ENCODE measurements at places on chromosomes 16 and 17.

DNA sequence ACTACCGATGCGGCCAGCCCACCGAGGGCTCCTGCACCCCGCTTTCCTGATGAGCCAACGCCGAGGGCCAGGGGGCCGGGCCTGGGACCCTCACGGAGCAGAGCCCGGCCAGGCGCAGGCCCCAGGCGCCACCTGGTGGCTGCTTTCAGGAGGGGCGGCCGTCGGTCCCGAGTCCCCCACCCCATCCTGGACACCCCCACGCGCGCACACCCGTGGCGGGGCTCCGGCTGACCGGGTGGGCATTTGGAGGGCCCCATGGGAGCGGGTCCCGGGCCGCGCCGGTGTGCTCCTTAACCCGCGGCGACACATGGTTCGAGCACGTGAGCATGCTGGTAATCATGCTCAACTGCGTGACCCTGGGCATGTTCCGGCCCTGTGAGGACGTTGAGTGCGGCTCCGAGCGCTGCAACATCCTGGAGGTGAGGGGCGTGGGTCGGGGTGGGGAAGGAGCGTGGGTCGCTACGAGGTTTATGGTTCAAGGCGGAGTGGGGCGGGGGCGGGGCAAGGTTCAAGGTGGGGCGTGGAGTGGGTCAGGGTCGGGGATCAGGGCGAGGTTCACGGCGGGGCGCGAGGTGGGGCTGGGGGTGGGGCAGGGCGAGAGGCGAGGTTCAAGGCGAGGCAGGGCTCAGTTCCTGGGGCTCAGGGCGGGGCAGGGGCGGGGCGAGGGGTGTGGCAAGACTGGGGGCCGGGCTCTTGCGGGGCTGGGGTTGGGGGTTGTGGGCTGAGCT, 30.2 kb downstream of the TPSG1 start:
- no peak for DNase-seq

- DNase-seq = no peak
Measured at GRCh38 chr17:72921347-72922054, 171.0 kb downstream of the SLC39A11 start.

- DNase-seq = no peak
Measured at GRCh38 chr17:37888881-37889280, 35.3 kb upstream of the TBC1D3K start.

- DNase-seq = no peak
Measured at GRCh38 chr17:12328204-12328603, 307.5 kb downstream of the MAP2K4 start.

Measured in sciatic nerve (tissue), 2 donors.